Thyroid gland (tissue), 4 donors: ENCODE measurements at places on chromosomes 1 and 21.

DNA sequence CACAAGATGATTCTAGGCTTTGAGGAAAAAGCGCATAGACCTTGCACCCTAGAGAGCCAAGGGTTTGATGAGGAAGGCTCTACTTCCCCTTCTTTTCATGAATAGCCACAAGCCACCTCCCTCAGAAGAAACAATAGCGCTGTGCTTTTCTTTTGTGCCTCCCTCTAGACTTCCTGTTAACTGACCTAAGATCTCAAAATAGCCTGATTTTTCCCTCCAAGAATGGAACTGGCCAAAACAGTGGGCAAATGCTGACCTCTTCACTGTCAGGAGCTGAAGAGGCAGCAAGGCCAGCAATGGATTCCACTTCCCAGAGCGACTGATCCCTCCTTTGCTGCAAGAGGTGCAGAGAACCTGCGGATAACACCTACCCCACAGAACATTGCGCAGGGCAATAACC lies 362.8 kb downstream of the KCNH1 start:
- no peak for DNase-seq

GRCh38 chr21:17612565-17613241 lies at the start of gene BTG3:
BTG3 (minus strand) TSS chr21:17612901; CDS start chr21:17609144, 3,757 bp downstream.
- DNase-seq: peak; percentile 78

GRCh38 chr1:162612606-162613400 lies 19.5 kb upstream of the DDR2 start:
- peak; percentile 5 for DNase-seq

GRCh38 chr1:71023515-71023914 lies 24.1 kb downstream of the PTGER3 start:
- DNase-seq: no peak

GRCh38 chr1:242245255-242245654 lies 246.4 kb upstream of the MAP1LC3C start:
- no peak for DNase-seq

DNA sequence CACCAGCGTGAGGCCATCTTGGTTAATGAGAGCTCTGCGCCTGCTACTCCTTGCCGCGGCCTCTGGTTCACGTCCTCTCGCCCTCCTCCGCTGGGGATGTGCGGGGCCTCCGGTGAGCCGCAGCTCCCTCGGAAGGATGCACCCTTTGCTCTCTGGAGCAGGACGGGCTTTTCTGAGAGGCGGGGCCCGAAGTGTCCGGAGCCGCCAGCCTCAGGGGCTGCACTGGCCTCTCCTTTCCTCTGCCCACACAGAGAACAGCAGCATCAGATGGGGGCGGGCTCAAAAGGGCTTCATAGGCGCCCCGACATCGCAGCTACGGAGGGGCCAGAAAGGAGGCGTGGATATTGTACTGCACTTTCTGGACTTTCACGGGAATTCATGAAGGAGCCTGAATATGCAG lies 284.7 kb downstream of the CAMTA1 start:
- DNase-seq: no peak

DNA sequence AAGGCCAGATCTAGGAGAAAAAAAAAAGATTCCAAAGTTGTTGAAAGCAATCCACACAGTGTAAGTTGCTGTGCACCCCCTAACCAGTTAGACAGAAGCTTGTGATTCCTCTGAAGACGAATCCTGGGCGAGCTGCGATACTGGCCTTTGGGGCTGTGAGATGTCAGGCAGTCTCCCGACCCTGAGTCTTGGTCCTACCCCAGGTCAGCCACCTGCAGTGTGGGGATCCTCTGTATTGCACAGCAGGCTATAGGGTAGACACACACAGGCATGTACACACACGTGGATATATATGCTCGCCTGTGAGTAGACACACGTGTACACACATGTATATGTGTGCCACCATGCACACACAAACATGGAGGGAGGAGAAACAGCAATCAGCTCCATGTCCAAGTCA lies 12.9 kb downstream of the ACTRT2 start:
- DNase-seq: no peak

- no peak for DNase-seq
Measured at GRCh38 chr1:105730701-105731100, 1325.8 kb upstream of the PRMT6 start.

DNA sequence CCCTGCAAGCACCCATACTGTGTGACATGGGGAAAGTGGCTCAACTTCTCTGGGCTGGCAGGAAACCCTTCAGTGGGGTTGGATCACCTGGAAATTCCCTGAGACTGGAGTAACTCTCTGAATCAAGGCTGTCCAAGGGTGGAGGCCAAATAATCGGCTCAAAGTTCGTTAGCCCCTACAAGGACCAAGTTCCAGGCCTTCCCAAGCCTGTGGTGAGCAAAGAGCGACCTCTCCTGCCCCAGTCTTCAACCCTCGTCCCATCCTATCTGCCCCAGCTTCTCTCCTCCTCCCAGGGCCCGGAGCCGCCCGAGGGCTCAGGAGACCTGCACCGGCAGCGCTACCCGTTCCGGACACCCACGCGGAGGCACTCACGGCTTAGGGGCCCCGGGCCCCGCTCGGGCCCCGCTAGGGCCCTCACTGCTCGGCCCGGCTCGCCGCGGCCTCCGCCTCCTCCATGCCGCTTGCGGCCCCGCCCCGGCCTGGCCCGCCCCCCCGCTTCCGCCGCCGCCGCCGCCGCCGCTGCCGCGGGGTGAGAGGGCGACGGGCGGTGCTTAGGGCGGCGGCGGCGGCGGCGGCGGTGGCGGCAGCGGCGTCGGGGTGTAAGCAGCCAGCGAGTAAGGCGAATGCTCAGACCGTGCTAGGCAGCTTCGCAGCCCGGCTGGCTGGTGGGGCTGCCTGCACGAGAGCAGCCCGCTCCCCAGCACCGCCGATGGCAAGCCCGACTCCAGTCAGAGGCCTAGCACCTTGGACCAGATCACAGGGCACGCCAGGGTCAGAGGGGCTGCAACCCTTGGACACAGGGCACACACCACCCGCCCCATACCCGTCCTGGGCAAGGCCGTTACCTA lies at the start of gene POMGNT1:
POMGNT1 (minus strand) TSS at position 471 of the 848 bp plus-strand sequence. CDS start 613 bp downstream, outside the sequence.
- DNase-seq: peak; percentile 70

- no peak for DNase-seq
Measured at GRCh38 chr1:200561856-200562214, 58.7 kb downstream of the KIF14 start.

- DNase-seq: peak; percentile 52
Measured at GRCh38 chr21:45990741-45991605, 9.4 kb downstream of the COL6A1 start.

DNA sequence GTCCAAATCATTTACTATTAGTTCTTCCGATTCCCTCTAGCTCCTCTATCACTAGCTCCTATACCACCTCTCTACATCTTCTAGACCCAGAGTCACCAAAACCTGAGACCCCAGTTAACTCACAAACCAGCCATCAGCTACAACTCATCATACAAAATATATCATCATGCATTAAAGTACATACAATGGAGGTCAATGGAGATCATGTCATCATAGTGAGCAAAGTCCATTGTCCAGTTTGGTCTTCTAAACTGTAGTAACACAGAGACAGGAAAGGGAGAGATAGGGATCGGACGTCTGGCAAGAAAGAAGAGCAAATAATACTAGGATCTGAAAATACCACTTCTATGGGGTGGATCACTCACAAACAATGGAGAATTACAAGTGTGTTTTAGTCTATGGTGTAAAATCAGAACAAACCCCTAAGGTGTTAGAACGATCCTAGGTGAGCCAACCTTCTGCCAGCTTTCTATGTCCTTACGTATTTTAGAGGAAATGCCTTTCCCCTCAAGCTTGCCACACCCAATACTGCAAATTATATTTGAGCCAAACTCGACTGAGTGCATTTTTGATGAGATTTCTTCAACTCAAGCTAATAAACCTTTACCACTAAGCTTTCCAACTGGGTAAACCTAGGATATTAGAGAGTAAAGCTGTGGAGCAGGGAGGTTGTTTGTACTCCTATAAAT lies 3.9 kb downstream of the ADIPOR1 start:
- DNase-seq: no peak

DNA sequence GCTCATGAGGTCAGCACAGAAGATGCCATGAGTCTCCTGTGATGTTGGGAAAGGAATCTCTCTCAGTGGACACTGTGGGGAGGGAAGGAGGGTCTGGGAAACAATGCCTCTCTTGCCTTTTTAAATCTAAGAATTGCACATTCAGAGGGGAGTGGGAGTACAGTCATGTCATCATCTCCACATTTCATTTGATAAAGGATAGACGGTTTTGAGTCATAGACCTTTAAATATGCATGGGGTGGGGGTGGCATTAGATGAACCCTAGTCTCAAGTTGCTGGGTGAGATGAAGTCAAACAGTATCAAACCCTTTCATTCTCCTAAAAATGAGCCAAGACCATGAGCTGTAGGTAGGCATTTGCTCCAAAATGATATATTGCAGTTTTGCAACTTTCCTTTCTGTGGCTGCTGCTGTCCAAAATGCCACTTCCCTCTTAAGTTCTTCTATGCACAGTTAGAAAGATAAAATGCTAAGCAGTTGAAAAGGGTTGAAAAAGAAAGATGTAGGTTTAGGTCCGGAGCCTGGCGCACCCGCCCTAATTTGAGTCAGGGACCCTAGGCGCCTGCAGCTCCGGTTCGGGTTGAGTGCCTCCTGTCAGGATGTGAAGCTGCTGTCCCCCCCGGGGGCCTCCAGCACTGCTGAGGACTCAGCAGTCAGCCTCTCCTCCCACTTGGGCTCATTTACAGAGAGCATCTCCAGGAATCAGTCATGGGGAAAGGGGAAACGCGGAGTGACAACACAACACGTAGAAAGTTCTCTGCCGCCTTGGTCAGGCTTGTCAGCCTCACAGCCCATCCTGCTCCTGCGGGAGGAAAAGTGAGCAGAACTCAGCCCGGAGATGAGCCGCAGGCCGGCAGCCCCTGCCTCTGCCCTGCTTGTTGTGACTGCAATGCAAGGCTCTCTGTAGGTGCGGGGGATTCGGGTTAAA lies 479.3 kb upstream of the RUNX1 start:
- peak; percentile 53 for DNase-seq

- peak; percentile 13 for DNase-seq
Measured at GRCh38 chr1:171841931-171842761, 848 bp downstream of the DNM3 start.

- DNase-seq: no peak
Measured at GRCh38 chr1:155466996-155467395, 95.6 kb downstream of the ASH1L start.
